ENCODE measurements at places on chromosomes 2 and 18. TPM values are rescaled to one million over a fixed set of nuclear protein-coding genes. Genes with fewer than 3 reads are reported as not detected.

Gene LOXHD1
- 0.05 TPM for total RNA-seq

Gene ELOA2
- total RNA-seq = not detected

Gene ARHGAP15
- total RNA-seq = not detected

Gene ZEB2
- total RNA-seq = 8.4 TPM

Gene FBXO48
- 0.42 TPM for total RNA-seq

Gene KLHL41
- 0.34 TPM for total RNA-seq

Gene RNF25
- total RNA-seq = 21.1 TPM

Gene ATP6V1C2
- total RNA-seq = 0.14 TPM

Gene MYO3B
- total RNA-seq = not detected

Gene LBH
- 49.9 TPM for total RNA-seq

Gene ALPI
- total RNA-seq = not detected

Gene SMIM21
- not detected for total RNA-seq

Gene RIT2
- total RNA-seq = not detected

Gene SLC5A7
- total RNA-seq = not detected

Gene ANKRD23
- total RNA-seq = 1.5 TPM

Gene CHRND
- not detected for total RNA-seq

Gene SPP2
- not detected for total RNA-seq

Gene ATOH8
- 58.4 TPM for total RNA-seq

Gene FER1L5
- total RNA-seq = not detected

Gene ASB18
- under 0.01 TPM for total RNA-seq

Gene NEB
- total RNA-seq = 1.2 TPM

Gene GDF7
- total RNA-seq = 28.1 TPM

Gene KIF3C
- total RNA-seq = 23.3 TPM

Gene PDE6D
- 29.8 TPM for total RNA-seq

Gene ERFE
- 0.34 TPM for total RNA-seq

Gene OTOS
- total RNA-seq = not detected

Gene LDLRAD4
- total RNA-seq = 15.9 TPM

Gene AFF3
- not detected for total RNA-seq

Gene PLEKHH2
- 0.14 TPM for total RNA-seq

Gene EN1
- total RNA-seq = not detected

Gene SLC9A4
- not detected for total RNA-seq

Gene SPATA3
- not detected for total RNA-seq

Gene LIPG
- total RNA-seq = 1.9 TPM

Gene LIMS2
- 20.1 TPM for total RNA-seq

Gene EFR3B
- total RNA-seq = 1.3 TPM

Gene TMEM127
- total RNA-seq = 32.0 TPM

Gene FOXD4L1
- total RNA-seq = 0.17 TPM

Data from dermis blood vessel endothelial cell (primary cell).